H4 (cell line): ENCODE measurements at places on chromosomes 3 and 15. TPM values are rescaled to one million over a fixed set of nuclear protein-coding genes. Genes with fewer than 3 reads are reported as not detected.
A peak's percentile ranks its signal among the peaks of the same experiment; 100 is the strongest.

- no peak for DNase-seq
Measured at GRCh38 chr15:58472221-58472620, 40.4 kb downstream of the LIPC start.

- DNase-seq: no peak
Measured at GRCh38 chr15:82790321-82790720, 15.5 kb downstream of the FSD2 start.

DNA sequence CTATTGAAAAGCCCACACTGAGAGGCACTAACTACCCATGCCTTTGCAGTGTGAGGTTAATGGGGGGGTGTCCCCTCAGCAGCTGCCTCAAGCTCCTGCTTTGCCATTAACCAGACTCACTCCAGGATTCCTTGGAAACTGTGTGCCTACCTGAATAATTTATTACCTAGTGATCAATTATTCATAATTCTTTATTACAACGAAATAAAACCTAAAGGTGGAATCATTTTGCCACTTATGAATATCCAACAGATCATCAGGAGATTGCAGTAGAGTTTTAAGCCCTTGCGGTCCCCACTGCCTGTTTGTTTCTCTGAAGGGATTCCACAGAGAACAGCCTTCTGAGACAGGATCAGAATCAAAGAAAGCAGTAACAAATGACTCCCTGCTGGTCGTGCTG lies 23.3 kb downstream of the NEK11 start:
- no peak for DNase-seq

DNA sequence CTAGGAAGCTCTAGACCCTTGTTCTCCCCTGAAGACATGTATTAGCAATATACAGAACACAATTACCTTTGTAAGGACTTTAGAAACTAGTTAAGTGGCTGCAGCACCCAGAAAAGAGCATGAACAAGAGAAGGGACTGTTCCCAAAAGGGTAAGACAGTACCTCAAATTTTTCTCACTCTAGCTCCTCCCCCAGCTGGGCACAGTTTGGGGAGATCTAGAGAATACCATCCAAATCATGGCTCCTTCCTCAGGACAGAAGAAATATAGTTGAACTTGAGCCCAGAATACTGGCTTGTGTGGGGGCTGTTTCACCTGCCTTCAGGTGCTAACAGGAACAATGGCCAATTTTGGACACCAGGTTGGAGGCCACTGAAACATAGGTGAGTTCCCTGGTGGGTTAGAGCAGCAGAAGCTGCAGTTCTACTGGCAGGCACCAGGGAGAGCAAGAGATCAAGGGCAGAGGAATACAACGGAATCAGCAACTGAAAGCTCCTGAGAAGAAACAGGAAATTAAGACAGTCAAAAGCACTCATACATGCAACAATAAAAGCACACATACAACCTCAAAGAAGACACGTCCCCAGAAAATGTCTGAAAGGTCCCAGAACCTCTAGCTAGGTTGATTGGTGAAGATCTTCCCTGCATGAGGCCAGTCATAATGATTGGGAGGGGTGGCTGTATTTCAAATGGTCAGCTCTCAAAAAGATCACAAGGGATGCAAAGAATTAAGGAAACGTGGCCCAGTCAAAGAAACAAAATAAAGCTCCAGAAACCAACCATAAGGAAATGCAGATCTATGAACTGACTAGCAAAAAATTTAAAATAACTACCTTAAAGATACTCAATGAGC lies 104.9 kb upstream of the ASB14 start:
- peak; percentile 49 for DNase-seq

DNA sequence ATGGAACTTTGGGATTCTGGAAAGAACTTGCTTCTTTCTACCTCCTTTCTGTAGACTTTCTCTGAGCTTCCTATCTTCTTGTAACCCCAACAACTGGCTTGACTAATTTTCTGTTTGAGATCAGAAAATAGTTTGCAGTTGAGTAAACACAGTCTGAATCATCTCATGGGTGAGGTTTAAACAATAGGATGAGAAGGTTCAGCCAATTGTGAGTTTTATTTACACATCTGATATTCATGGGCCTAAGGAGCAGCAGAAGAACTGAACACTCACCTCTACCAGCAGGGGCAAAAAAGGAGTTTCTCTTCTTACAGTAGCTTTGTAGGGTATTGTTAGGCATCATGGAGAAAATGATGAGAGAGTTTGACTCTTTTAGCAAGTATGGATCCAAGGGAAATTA lies 54.2 kb downstream of the DTWD1 start:
- DNase-seq: peak; percentile 38

The TRAIP gene
- total RNA-seq: 4.4 and 5.7 TPM in 2 replicates

The TM4SF18 gene
- 0.08 and 0.39 TPM in 2 replicates for total RNA-seq

The TRAT1 gene
- total RNA-seq: not detected in 2 replicates

The PGBD4 gene
- 1.0 and 1.4 TPM in 2 replicates for total RNA-seq

The DLL4 gene
- total RNA-seq: 0.10 TPM in 1 of 2 replicates, not detected in the other

The SPTSSB gene
- not detected in 2 replicates for total RNA-seq
